Effector memory CD8-positive, alpha-beta T cell (primary cell): ENCODE measurements at places on chromosomes 2 and 18.

DNA sequence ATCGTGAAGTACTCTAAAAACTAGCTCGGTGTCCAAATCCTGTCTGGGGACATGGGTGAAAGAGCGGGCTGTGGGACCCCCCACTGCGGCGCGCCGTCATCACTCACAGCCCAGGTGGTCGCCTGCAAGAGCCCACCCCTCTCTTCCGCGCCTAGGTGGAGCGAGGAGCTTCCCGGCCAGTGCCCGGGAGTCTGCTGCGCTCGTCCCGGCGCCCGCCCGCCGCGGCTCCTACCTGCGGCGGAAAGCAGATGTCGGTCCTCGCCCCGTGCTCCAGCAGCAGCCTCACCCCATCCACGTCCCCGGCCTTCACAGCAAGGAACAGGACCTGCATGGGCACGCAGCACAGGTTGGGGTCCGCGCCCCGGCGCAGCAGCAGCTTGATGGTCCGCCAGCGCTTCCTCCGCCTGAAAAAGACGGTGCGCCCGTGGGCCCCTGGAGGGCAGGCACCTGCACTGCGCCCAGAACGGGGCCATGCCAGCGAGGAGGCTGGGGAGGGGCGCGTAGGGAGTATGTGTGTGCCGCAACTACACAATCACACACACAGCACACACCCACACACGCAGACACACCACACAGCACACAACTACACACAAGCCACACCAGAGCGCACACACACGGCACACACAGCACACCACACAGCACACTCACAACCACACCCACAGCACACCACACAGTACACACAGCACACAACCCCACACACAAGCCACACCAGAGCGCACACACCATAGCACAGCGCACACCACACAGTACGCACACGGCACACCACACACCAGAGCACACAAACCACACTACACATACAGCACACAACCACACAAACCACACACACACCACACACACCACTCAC, 37.4 kb downstream of the ANKMY1 start:
- DNase-seq: no peak

- no peak for DNase-seq
Measured at GRCh38 chr2:171008550-171009205, 79.6 kb downstream of the GORASP2 start.

GRCh38 chr2:157477919-157478318, 34.0 kb upstream of the CYTIP start:
- no peak for DNase-seq

GRCh38 chr2:24104906-24105305, 18.2 kb downstream of the PFN4 start:
- DNase-seq: no peak

DNA sequence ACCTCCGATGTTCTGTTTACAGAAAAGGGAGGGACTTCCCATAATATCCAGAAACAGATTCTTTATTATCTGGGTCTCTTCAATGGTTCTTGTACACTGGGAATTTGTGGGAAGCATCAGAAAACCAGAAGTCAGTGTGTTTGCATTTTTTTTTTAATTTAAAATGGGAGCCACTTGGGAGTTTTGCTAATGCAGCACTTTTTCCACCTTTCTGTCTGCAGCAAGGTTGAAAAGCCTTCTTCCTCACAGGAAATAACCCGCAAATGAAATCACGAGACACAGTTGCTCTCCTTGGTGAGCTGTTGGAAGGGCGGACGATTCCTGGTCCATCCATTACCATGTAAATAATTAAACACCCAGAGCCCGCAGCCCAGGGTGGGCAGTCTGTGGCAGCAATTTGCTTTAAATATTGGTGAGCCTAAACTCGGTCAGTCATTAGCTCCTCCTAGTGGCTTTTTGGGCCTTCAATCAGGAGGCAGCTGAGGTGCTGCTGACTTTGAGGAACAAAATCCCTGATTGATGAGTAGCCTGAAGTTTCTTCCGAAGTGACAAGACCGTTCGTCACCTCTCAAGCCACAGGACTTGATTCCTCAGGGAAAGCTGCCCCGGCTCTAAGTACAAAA, 471.5 kb downstream of the EPHA4 start:
- no peak for DNase-seq

DNA sequence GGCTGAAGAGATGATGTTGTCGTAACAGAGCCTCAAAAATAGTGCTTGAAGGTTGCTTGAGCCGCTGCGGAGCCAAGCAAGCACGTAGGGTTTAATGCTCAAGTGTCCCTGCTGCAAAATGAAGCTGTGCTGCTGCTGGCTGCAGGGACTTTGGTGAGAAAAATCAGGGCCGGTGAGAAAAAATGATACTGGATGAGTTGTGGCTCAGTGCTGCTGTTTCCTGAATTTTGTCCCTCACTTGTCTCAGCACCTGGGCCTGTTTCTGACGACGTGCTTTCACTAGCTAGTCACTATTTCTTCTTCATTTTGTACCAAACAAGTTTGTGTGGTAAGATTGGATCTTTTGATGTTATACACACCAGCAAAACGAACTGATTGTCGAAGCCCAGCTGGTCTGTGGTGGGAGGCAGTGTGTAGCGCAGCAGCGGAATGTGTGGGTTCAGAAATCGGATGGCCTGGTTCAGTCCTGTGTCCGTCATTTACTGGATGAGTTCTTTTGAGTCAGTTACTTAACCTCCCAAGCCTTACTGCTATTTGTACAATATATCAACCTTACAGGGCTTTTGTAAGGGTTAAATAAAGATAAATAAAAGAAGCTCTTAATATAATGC, 172.8 kb upstream of the FOSL2 start:
- no peak for DNase-seq

- no peak for DNase-seq
Measured at GRCh38 chr2:36809069-36809445, 112.5 kb downstream of the VIT start.
